ENCODE measurements at places on chromosomes 16 and 17.

GRCh38 chr16:31145398-31145990, 4.4 kb downstream of the PRSS36 start:
- no peak for DNase-seq

GRCh38 chr16:85956426-85956825, 57.5 kb downstream of the IRF8 start:
- no peak for DNase-seq

GRCh38 chr16:8585857-8586256, 4.5 kb downstream of the TMEM114 start:
- no peak for DNase-seq

DNA sequence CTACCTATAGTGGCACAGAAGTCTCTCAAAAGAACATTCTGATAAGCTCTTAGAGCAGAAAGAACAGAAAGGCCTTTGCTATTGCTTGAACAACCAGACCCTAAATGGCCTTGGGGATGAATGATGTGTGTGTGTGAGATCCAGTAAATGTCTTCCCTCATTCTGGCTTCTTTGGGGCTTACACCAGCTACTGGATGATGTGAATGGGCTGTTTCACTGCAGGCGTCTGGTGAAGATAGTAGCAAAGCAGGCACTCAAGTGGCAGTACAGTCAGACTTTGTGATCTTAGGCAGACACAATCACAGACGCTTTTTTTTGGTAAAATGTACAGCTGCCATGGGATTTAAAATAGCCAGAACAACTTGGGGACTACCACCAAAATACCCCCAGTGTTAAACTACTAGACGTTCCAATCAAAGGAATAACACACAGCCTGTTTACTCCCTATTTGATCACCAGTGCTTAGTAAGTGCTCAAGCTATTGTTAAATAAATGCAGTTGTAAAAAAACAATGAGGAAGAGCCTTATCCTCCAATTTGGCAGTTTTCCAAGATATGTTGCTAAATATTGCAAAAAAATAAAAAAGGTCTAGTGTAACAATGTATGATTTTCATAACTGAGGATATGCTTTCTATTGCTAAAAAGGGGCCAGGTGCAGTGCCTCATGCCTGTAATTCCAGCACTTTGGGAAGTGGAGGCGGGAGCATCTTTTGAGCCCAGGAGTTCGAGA, 17.9 kb downstream of the NDUFAB1 start:
- no peak for DNase-seq

- DNase-seq: no peak
These were observed 361.1 kb downstream of the SHISA9 start for GRCh38 chr16:13262270-13263090.

DNA sequence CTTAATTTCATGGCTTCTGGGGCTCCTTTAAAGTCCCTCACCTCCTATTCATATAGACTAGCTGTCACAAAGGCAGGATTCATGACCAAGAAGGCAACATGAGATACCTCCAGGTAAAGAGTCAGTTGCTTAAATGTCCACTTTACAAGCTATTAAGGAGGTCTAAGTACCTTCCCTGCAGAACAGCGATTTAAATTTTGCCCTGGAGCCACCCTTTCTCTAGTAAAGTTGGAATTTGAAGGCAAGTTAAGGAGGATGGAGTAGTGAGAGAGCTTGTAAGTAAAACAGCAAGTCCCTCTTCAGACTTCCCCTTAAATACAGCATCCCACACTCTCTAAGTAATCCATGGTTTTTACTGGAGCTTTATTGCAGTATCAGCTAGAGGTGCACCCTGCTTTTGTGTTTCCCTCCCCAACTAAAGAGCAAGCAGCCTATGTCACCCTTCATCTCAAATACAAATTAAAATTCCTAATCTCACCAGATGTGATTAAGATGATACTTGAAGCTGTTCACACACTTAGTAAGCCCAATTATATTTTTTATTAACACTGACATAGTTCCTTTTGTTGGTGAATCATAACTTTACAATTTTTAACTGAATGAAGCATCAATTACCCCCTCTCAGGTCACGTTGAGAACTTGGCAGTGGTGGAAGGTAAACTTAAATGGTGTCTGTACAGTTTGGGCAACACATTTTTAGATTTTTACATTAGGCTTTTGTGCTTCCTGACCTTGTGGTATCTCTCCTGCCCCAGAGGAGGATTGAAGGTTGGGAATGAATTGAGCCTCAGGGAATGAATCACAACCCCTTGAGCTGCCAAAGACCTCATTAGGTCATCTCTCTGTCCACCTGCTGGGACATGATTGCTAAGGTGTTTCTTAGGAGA, 108.9 kb downstream of the TANGO6 start:
- DNase-seq: no peak

DNA sequence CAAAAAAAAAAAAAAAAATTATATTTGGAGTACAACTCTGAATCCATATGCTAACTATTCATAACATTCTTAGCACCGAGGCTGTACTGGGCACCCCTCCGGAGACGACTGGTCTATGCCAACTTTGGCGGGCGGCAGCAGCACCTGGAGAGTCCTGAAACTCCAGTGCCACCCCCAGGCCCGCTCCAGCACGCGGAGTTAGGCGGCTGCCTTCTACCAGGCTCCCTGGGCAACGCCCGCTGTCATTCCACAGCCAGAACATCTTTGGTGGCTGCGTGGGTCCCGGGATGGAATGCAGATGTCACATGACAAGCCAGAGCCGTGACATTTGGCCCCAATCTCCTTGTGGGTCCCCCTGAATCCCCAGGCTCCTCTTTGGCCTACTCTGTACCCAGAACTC, 6.2 kb downstream of the TIMP2 start:
- no peak for DNase-seq

- DNase-seq: no peak
These were observed 112.6 kb upstream of the LHX1 start for GRCh38 chr17:36824678-36825101.

DNA sequence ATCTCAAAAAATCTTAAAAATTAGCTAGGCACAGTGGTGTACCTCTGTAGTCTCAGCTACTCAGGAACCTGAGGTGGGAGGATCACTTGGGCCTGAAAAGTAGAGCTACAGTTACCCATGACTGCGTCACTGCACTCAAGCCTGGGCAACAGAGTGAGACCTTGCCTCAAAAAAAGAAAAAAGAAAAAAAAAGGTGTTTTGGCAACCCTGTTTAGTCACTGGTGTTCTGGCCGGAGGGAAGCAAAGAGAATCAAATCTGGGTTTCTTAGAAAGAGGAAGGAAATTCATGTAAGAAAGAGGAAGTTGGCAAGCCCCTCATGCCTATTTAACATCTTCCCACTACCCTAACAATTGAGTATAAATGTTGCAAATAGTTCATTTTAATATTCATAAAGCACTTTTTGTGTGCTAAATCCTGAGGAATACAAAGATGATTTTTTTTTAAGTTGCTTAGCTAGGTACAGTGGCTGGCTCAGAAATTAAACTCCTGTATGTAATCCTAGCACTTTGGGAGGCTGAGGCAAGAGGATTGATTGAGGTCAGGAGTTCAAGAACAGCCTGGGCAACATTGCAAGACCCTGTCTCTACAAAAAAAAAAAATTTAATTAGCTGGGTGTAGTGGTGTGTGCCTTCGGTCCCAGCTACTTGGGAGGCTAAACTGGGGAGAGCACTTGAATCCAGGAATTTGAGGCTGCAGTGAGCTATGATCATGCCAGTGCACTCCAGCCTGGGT, 6.5 kb upstream of the USP32 start:
- no peak for DNase-seq

- peak; percentile 55 for DNase-seq
These were observed 363.1 kb downstream of the WWOX start for GRCh38 chr16:78462288-78463208.

GRCh38 chr17:59149841-59150511, 5.0 kb downstream of the SKA2 start:
- no peak for DNase-seq

DNA sequence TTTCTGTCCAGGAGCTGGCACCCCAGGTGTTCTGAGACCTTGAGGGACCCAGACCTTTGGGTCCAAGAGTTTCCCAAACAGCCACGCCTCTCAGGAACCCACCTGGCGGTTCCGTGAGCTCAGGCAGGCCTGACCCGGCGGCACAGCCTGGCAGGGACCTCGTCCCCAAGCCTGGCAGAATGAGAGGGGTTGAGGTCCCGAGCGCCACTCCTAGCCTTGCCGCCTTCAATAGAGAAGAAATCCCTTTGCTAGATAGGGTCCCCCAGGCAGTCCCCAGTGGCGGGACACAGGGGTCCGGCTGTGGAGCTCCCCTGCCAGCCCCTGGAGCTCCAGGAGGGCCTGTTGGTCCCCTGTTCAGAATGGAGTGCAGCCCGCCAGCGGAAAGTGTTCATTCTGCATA, 10.5 kb upstream of the CLEC18A start:
- no peak for DNase-seq

- DNase-seq: no peak
These were observed 20.5 kb downstream of the SREBF1 start for GRCh38 chr17:17816240-17816814.

DNA sequence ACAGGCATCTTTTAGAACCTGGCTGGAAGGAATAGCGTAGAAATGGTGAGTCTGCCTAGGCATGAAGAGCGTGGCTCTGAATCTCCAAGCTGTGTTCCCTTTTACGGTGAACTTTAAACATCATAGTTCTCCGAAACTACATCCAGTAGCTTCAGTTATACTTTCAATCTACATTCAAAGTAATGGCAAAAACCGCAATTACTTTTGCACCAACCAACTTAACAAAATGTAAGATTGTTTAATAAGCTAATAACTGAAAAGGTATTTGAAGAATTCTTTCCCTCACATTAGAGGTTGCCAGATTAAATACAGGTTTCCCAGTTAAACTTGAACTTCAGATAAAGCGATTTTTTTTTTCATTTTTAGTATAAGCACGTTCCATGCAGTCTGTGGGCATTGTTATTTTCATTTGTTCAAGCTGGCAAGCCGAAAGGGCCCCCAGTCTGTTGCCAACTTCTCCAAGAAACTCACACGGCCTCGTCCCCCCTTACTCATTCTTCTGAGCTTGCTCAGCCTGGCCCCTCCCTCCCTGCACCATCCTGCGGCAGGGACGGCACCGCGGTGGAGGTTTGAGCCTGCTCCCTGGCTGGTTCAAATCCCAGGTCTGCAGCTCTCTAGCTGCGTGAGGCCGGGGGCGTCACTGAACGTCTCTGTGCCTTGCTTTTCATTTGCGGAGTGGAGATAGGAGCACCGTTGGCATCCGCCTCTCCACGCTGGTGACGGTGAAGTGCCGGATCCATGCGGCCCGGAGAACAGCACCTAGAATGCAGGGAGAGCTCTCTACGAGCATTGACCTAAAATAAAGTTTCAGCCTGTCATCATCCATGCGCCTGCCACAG, 3.5 kb upstream of the MTHFSD start:
- no peak for DNase-seq

DNA sequence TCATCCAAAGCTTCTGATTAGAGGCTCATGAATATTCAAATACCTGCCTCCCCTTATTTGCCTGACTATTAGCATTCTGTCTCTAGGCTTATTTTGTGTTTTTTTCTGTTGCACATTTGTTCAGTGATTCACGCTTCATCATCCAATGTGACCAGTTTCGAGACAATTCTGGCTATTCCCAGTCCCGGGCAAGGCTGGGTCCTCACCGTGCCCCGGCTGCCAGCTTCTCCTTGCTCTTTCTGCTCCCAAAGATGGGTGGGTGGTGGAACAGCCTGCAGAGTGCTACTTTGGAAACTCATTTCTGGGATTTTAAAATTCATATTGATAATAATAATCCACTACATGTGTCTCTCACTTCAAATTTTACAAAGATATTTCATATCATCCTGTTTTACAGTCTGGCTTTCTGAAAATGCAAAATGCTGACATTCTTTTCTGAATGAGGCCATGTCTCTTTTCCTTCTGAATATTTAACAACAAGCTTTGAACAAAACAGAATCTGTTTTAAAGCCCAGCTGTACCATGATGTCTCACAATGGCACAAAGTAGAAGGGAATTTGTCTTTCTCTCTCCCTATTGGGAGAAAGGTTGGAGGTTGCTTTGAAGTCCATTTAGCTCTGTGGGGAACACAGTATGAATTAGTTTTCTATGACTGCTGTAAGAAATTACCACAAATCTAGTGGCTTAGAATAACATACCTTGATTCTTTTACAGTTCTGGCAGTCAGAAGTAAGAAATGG, 116.9 kb upstream of the CDH13 start:
- DNase-seq: no peak

DNA sequence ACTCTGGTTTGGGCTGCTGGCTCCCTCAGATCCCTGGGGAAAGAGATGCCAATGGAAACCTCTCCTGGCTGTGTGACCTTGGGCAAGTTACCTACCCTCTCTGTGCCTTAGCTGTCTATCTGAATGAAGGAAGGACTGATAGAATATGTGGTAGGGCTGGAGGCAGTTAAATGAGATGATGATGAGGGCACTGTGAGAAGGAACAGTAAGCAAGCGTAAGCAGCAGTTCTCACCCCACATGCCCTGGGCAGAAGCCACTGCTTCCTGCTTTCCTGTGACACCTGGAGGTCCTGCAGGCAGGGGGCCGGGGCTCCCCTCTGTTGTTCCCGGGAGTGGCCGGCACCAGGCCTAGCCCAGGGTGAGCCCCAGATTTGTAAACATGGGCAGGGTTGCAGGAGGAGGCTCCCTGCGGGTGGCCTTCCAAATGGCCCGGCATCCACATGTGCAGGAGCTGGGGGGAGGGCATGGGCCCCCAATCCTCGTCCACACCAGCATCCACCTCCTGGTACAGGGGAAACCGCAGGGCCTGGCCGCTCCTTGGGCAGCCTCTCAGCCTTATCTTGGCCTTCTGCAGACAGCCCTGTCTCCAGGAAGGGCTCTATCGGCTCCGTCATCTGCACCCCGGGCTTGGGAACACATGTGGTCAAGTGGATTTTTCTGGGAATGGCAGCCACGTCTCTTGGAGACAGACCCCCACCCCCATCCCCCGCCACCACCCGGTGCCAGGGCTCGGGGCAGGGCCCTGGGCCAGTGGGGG, 235.6 kb upstream of the GSE1 start:
- peak; percentile 65 for DNase-seq

DNA sequence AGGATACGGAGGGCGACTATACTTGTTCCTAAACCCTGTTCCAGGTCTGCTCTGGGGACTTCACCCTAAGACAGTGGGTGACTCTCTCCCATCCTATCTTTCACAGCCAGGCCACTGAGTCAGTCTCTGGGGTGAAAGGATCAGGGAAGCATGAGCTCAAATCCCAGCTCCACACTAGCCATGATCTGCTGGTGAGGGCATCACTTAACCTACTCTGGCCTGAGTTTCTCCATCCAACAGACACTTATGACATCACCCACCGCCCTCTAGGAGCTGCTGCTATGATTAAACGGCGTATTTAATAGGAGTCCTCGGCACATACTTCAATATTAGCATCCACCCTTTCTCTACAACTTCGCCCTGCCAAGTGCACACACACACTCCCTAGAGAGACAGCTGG, 10.1 kb downstream of the GAST start:
- no peak for DNase-seq

- DNase-seq: no peak
These were observed 124.0 kb upstream of the HLF start for GRCh38 chr17:55140809-55141208.

DNA sequence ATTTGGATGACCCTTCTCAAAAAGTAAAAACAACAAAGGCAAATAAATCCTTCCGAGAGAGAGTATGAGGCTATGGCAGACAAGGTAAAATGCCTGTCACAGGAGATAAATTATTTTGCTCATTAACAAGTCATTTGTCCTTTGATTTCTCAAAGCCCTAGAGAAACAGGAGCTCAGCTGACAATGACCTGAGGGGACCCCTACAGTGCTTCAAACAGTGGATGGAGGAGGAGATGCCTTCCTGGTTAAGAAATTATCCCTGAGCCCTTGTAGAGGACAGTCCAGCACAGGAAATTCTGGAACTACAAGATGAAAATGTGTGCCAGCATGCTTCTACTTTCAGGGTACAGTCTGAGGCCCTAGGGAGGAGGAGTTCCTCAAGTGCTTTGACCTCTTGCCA, 24.0 kb upstream of the RHBDL3 start:
- no peak for DNase-seq
